Daoy (cell line): ENCODE measurements at places on chromosomes 13 and 19. TPM values are rescaled to one million over a fixed set of nuclear protein-coding genes. Genes with fewer than 3 reads are reported as not detected.

SPTBN4 gene
- total RNA-seq: 0.15 and 1.5 TPM in 2 replicates

RPS15 gene
- 2,933 and 3,531 TPM in 2 replicates for total RNA-seq

ZNF573 gene
- total RNA-seq: 3.9 and 4.6 TPM in 2 replicates

LHB gene
- total RNA-seq: 0.60 and 4.0 TPM in 2 replicates

DNA sequence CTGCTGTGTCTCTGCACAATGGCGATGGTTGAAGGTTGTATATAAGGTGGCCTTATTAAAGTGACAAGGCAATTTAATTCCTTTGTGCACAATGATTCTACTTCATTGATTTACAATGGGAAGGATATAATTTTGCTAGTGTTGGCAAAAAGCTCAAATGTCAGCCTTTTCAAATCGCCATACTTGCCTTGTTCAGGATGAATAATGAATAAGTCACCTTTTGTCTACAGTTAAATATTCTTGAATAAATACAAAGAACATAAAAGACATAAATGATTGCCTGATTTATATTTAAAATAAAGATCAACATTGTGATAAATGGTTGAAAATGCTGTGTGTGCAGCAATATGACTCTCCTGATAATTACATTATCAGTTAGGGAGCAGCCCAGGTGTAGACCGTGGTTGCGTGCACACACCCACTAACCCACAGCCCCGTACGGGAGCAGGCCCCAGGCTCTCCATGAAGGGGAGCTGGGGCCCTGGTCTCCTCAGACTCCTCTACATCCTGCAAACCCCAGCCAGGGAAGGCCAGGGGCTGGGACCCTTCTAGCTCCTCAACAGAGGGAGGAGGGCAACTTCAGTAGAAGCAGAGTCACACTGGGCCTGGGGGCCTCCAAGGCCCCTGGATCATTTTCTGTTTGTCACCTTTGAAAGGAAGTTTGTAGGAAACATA is 64.9 kb downstream of the TEX29 start:
- DNase-seq: no peak

GRCh38 chr13:76641056-76641455 is 245.1 kb downstream of the KCTD12 start:
- no peak for DNase-seq

GRCh38 chr19:53076984-53077383 is 26.2 kb downstream of the ZNF160 start:
- peak; percentile 35 for DNase-seq

DNA sequence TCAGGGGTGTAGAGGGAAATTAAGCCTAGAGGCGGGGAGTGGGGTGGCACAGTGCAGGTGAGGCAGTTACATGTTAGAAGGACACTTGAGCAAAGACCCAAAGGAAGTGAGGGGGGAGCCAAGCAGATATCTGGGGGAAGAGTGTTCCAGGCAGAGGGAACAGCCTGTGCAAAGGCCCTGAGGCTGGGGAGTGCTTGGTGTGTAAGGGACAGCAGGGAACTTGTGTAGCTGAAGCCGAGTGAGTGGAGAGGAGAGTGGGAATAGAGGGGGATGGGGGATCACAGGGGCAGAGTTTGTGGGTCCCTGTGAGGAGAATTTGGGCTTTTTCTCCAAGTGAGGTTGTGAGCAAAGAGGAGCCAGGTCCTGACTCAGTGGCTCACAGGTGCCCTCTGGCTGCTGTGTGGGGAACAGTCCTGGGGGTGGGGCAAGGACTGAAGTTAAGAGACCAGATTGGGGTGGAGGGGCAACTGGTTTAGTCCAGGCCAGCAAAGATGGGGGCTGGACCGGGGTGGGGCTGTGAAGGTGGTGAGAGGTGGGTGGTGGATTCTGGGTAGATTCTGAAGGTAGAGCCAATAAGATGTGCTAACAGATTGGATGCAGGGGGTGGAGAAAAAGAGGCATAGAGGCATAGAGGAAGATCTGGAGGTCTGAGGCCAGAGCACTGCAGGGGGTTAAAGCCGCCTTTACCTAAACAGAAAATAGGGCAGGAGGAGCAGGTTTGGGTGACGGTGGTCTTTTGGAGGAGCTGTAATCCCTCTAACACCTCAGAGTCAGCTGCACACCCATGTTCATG is 75.3 kb downstream of the CACNA1A start:
- peak; percentile 62 for DNase-seq

- no peak for DNase-seq
Measured at GRCh38 chr19:13010038-13010991, 15.0 kb downstream of the NFIX start.
